ENCODE measurements at places on chromosomes 4 and X.

DNA sequence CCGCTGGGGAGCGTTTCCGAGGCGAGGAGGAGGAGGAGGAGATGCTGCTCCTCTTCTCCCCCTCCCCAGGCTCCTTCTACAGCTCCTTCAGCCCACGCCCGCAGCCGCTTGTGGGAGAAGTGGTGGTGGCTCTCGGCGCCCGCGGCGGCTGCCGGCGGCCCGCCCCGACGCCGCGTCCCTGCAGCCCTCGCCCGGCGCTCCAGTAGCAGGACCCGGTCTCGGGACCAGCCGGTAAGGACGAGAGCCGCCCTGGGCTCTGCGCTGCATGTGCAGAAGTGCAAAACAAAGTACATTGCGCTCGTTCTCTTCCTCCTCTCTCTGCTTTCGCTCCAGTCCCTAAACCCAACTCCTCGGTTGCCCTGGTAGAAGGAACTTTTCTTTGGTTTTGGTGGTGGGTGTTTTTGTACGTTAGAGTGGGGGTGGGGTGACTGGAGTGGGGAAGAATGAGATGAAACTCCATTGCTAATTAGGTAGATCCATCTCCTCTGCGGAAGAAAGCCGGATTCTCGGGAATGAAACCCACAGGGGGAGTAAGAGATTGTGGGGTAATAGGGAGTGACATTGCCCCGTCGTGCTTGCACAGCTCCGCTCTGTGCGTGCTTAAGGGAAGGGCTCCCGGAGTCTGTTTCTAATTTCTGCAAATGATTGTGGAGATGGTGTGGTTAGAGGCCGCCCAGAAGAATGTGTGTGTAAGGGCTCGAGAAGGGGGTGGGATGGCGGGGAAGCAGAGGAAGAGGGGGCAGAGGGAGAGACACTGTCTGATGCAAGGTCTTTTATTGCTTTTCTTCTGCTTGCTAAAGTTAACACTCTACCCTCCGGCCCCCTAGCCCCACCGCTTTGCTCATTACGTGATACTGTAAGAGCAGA is 677 bp downstream of the PTPN13 start:
- H3K4me3 ChIP-seq = peak overlapping the region; percentile 44
- no peaks in the 10 kb centered on the region for H3K27me3 ChIP-seq
- H3K4me1 ChIP-seq = no peaks in the 10 kb centered on the region

DNA sequence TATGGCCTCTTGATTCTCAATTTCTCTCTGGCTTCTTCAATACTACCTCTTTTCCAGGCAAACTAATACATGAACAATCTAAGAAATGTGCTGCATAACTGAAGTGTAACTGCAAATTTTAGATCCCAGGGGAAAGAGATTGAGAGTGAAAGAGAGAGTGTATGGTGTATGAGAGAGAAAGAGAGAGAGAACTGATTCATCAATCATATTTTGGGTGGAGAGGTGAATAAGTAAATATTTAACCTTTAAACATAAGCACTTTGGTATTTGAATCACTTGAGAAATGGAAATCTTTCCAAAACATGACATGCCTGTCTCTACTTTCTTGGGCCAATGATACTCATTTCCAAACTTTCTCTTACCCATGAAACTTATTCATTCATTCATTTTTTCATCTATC is 147.2 kb upstream of the DIPK2B start:
- no peaks in the 10 kb centered on the region for H3K36me3 ChIP-seq
- no peak overlapping the region for H3K4me3 ChIP-seq
- no peak overlapping the region for H3K27ac ChIP-seq
- DNase-seq = no peak

- H3K27ac ChIP-seq = no peak overlapping the region
- no peaks in the 10 kb centered on the region for H3K36me3 ChIP-seq
- no peak overlapping the region for H3K4me3 ChIP-seq
- no peak for DNase-seq
Measured at GRCh38 chr4:81436096-81436495, 35.6 kb downstream of the RASGEF1B start.

GRCh38 chr4:1448589-1449420 is 42.6 kb upstream of the NKX1-1 start:
- no peak for DNase-seq
- no peaks in the 10 kb centered on the region for H3K36me3 ChIP-seq
- H3K27me3 ChIP-seq = no peaks in the 10 kb centered on the region
- H3K4me3 ChIP-seq = no peak overlapping the region
- no peaks in the 10 kb centered on the region for H3K4me1 ChIP-seq

- no peak for DNase-seq
- H3K4me3 ChIP-seq = no peak overlapping the region
- no peaks in the 10 kb centered on the region for H3K36me3 ChIP-seq
- H3K27ac ChIP-seq = no peak overlapping the region
Measured at GRCh38 chr4:176236946-176237345, 32.1 kb downstream of the ASB5 start.

GRCh38 chr4:35538807-35539206 is 705.5 kb downstream of the ARAP2 start:
- DNase-seq = no peak
- H3K27me3 ChIP-seq = no peaks in the 10 kb centered on the region
- no peaks in the 10 kb centered on the region for H3K36me3 ChIP-seq
- no peak overlapping the region for H3K4me3 ChIP-seq
- H3K27ac ChIP-seq = no peak overlapping the region

GRCh38 chr4:158285429-158286216 is 75.3 kb downstream of the TMEM144 start:
- H3K4me3 ChIP-seq = no peak overlapping the region
- no peak for DNase-seq
- no peaks in the 10 kb centered on the region for H3K36me3 ChIP-seq
- no peaks in the 10 kb centered on the region for H3K27me3 ChIP-seq

- no peak for DNase-seq
- H3K4me3 ChIP-seq = no peak overlapping the region
- no peaks in the 10 kb centered on the region for H3K36me3 ChIP-seq
Measured at GRCh38 chr4:14233126-14233525, 605.6 kb upstream of the BOD1L1 start.

GRCh38 chrX:150198776-150199175 is 164.3 kb upstream of the MAMLD1 start:
- no peaks in the 10 kb centered on the region for H3K27me3 ChIP-seq
- no peaks in the 10 kb centered on the region for H3K4me1 ChIP-seq
- H3K27ac ChIP-seq = no peak overlapping the region
- no peak for DNase-seq
- no peak overlapping the region for H3K4me3 ChIP-seq

DNA sequence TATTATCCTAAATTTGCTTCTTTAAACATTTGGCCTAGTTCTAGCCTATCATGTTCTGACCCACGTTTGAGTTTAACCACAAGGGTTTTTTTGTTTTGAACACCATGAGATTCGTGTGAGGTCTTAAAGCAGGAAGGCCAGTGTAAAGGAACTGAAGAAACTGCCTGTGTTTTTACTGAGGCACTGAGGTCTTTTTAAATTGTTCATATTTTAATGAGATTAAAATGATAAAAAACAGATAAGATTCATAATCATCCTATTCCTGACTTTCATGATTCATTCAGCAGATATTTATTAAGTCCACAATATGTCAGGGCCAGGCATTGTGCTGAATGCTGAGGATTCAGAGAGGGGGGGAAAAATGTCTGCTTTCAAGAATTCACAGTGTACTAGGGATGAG is 3.2 kb downstream of the RPS6KA3 start:
- H3K36me3 ChIP-seq = no peaks in the 10 kb centered on the region
- H3K27me3 ChIP-seq = peaks cover under 1% of the 10 kb centered on the region
- no peak for DNase-seq
- 0 out of 2 replicates have a peak, but pooled peaks cover under 1% of the 10 kb centered on the region for H3K4me1 ChIP-seq
- H3K4me3 ChIP-seq = no peak overlapping the region
- no peak overlapping the region for H3K27ac ChIP-seq

DNA sequence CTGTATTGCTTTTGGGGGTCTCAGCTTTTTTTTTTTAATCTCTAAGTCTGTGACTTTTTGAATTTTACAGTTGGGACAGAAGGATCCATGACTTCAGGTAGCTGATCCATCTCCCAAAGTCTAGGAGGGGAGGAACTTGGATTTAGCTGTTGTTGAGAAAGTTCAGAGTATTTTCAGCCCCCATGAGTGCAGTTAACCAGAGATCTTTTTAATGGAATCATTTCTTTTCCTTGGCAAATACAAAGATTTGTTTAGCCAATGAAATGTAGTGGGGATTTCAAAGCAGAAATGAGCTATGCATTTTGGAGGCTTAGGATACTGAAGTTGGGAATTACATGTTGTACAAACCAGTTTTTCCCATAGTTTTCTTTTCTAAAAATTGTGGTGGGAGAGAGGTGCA is 18.1 kb downstream of the FNIP2 start:
- H3K4me3 ChIP-seq = no peak overlapping the region
- H3K27me3 ChIP-seq = no peaks in the 10 kb centered on the region
- H3K4me1 ChIP-seq = peaks cover 1% of the 10 kb centered on the region
- no peak overlapping the region for H3K27ac ChIP-seq
- DNase-seq = no peak

- no peaks in the 10 kb centered on the region for H3K27me3 ChIP-seq
- H3K4me1 ChIP-seq = no peaks in the 10 kb centered on the region
- no peaks in the 10 kb centered on the region for H3K36me3 ChIP-seq
Measured at GRCh38 chr4:126396121-126396520, 1081.4 kb downstream of the FAT4 start.

DNA sequence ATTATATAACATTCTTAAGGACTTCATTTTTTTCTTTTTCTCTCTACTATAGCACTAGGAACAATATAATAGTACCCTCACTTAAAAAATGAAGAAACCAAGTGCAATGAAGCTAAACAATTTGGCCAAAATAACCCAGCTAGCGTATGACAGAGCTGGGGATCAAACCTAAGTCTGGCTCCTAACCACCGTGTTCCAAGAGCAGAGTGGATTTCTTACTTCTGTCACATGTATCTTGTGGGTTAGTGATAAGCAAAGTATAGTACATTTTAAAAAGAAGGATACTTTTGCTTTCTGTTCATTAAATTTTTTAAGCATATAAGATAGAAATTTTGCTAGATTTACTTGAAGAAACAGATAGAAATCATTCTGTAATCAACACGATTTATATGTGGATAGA is 11.5 kb downstream of the LIMCH1 start:
- H3K4me1 ChIP-seq = no peaks in the 10 kb centered on the region
- DNase-seq = no peak
- H3K27me3 ChIP-seq = no peaks in the 10 kb centered on the region
- no peaks in the 10 kb centered on the region for H3K36me3 ChIP-seq
- no peak overlapping the region for H3K4me3 ChIP-seq

DNA sequence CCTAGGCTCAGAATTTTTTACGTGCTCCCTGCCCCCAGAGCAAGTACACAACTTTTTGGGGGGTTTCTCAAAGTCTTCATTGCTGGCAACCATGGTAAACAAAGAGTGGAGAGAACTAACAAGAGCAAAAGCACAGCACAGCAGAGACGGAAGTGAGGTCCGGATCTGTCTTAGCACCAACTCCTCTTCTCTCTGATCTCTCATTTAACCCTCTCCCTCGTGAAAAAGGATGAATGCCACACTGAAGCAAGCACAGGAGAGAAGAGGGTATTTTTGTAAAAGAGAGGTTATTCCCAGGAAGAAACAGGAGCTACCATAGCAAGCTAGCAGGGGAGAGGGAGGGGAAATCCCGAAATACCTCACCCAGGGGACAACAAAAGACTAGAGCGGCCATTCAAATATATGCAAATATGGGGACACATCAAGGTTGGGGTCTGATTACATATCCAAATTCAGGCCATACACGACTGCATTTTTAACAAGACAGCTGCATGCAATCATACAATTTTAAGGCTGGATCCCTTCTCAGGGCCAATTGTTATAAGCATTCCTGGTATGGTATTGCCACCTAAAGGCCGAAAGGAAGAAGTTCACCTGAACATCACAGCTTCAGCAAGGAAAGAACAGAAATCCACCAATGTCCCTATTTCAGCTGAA is 46.6 kb downstream of the CD40LG start:
- H3K4me1 ChIP-seq = no peaks in the 10 kb centered on the region
- DNase-seq = no peak
- no peaks in the 10 kb centered on the region for H3K36me3 ChIP-seq

DNA sequence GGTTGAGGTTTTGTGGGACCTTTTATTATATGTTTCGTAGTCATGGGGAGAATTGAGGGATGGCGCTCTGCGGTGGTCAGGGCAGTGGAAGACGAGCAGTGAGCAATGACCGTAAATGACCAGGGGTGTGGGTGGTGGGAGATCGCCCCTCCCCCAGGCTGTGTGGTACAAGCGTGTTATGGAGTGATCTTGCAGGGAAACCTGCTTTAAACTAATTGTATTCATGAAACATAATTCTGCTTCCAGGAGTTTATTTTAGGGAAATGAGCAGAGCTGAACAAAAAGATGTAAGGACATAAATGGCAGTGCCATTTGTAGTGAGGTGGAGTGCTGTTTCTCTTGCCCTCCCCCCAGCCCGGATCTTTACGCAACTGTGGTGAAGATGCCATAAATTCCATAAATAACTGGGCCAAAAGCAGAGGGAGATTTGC is 20.2 kb downstream of the GYG2 start:
- H3K27me3 ChIP-seq = no peaks in the 10 kb centered on the region
- H3K4me1 ChIP-seq = no peaks in the 10 kb centered on the region

DNA sequence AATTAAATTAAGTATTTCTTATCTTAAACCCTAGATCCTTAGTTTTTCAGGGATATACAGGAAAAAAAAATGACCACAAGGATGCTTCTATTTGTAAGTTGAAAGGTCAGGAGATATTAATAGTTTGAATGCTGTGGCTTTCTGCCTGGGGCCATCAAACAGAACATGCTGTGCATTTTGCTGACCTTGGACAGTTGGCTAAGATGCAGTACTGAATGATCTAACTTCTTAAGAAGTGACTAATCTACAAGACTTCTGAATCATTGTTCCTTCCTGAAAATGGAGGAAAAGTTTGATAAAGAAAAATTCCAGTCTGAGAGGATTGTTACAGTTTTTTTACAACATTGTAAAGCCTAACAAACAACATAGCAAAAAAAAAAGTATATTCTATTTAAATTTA is 237.8 kb upstream of the JADE1 start:
- H3K36me3 ChIP-seq = no peaks in the 10 kb centered on the region
- no peak overlapping the region for H3K4me3 ChIP-seq
- H3K27ac ChIP-seq = no peak overlapping the region
- no peak for DNase-seq
- no peaks in the 10 kb centered on the region for H3K4me1 ChIP-seq
- H3K27me3 ChIP-seq = no peaks in the 10 kb centered on the region

DNA sequence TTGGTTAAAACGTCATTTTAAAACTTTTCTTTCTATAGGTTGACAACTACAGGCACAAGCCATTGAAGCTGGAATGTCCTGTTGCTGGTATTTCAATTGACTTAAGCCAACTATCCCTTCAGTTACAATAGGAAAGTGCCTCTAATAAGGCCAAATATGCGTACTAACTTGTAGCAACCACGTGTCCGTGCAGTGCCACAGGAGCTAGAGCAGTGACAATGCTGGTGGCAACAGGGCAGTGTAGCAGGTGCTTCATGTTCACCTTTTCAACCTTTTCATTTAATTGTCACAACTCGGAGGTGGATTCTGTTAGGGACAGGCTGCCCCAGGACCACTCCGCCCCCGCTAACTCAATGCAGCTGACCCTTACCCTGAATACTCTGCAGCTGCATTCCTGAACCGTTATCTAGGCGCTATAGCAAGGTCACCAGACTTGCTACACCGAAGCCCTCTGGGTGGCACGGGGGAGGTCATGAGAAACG is 37.7 kb downstream of the ERVMER34-1 start:
- peaks cover 17% of the 10 kb centered on the region for H3K36me3 ChIP-seq
- DNase-seq = no peak
- 0 out of 2 replicates have a peak, but pooled peaks cover 2% of the 10 kb centered on the region for H3K4me1 ChIP-seq

Data from iPS DF 6.9 (cell line).